ENCODE measurements at places on chromosomes 16 and 17.

GRCh38 chr17:81071761-81072741, 37.1 kb downstream of the BAIAP2 start:
- ATAC-seq: no peak

GRCh38 chr17:10264051-10264450, 65.6 kb upstream of the GAS7 start:
- no peak for ATAC-seq

GRCh38 chr16:6797223-6797622, 535.4 kb upstream of the RBFOX1 start:
- no peak for ATAC-seq

DNA sequence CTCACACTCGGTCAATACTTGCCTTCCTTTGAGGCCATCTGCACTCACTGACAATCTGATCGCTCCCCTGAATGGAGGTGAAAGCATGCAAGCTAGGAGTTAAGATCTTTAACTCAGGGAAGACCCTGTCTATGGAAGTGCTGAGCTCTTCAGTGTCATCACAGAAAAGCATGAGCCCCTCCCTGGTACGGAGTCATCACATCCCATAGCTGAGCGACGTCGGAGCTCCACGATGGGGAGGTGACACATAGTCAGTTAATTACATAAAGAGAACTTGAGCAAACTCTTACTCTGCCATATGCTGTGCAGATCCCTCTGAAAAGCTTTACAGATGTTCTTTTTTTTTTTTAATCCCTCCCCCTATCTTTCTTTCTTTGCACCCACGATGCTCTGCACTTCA, 463.2 kb downstream of the WWOX start:
- no peak for ATAC-seq

GRCh38 chr16:75042426-75043174, 43.8 kb downstream of the ZNRF1 start:
- no peak for ATAC-seq

GRCh38 chr16:48522041-48522440, 87.9 kb downstream of the N4BP1 start:
- ATAC-seq: no peak

DNA sequence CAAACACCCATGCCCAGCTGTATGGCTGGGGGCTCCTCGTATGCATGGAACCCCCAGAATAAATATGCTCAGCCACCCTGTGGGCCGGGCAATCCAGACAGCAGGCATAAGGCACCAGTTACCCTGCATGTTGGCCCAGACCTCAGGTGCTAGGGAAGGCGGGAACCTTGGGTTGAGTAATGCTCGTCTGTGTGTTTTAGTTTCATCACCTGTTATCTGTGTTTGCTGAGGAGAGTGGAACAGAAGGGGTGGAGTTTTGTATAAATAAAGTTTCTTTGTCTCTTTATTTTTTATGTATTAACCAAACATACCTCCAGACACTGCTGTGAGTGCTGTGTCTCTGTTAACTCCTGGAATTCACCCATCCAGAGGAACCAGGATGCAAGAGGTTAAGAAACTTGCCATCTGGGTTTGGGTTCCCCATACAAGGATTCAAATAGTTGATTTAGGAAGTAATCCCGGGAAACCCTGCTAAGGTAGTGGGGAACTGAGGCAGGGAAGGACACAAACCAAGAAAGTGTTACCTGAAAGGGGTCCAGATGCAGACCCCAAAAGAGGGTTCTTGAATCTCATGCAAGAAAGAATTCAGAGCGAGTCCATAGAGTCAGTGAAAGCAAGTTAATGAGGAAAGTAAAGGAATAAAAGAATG, 37.4 kb upstream of the IL21R start:
- ATAC-seq: no peak

GRCh38 chr17:4375039-4375748, 8.7 kb upstream of the UBE2G1 start:
- ATAC-seq: peak; percentile 89

GRCh38 chr16:17476414-17477259, 5.9 kb upstream of the XYLT1 start:
- peak; percentile 42 for ATAC-seq

- ATAC-seq: no peak
These were observed 28.9 kb downstream of the IKZF3 start for GRCh38 chr17:39835038-39835786.

- no peak for ATAC-seq
These were observed 11.9 kb downstream of the ABCC12 start for GRCh38 chr16:48143812-48144368.

DNA sequence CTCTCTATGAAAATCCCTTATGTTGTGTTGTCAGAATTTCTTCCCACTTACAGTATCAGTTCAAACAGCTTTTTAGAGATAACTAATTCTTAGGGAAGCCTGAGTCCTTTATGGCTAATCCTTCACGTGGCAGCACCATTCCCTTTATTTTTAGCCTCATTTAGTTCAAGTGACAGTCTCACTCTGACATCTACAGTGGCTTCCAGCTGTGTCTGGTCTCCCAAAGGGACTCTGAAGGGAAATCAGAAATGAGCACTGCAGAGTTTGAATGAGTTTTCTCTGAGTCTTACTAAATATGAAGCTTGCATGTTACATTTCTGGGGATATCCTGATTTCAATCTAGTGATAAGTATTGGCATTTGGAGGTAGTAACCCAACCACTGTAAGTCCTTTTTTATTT, 1104.1 kb downstream of the CDH11 start:
- ATAC-seq: no peak

- no peak for ATAC-seq
These were observed 19.5 kb downstream of the TOM1L2 start for GRCh38 chr17:17952691-17953090.

GRCh38 chr16:70753694-70754325, 47.1 kb downstream of the VAC14 start:
- no peak for ATAC-seq

DNA sequence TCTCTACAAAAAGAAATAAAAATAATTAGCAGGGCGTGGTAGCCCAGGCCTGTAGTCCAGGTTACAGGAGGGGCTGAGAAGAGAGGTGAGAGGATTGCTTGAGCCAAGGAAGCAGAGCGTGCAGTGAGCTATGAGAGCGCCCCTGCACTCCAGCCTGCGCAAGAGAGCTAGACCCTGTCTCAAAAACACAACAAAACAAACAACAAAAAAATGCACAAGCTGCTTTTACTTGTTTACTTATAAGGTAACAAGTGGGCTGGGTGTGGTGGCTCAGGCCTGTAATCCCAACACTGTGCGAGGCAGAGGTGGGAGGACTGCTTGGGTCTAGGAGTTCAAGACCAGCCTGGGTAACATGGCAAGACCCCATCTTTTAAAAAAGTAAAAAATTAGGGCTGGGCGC, 1.7 kb downstream of the CYTH1 start:
- ATAC-seq: no peak

GRCh38 chr17:55527540-55528118, 16.4 kb upstream of the SMIM36 start:
- no peak for ATAC-seq

DNA sequence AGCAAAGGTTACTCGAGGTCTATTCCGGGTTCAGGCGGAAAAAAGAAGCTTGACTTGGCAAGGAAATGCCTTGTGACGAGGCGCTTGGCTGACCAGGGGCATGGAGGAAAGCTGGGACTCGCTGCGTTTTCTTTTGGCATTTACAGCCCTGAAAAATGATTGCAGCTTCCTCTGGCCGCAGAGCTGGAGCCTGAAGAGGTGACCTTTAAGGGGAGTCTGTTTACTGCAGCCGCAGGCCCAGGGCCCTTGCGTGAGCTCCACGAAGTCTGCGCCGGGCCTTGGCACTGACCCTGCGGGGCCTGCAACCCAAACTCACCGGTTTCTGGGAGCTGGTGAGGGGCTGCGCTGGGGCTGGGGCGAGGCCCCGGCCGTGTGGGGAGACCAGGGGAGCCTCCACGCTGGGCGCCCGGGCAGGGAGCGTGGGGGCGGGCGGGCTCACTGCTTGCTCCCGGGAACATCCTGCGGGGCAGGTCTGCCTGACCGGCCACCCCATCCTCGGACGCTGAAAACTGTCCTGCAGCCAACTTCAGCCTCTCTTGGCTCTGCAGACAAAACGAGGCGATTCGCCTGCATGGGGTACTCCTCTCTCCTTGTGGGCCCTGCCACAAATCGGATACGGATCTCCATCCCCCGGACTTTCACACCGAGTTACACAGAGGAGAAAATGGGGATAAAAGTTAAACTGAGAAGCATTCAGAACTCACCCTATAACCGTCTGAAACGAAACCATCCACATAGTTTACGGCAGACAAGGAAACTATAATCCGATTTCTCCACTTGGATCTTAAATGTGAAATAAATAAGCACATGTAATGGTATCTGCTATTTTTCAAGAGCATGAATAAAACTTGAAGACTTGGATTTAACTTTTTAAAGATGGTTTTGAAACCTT, 206.3 kb upstream of the FOXF1 start:
- ATAC-seq: no peak

DNA sequence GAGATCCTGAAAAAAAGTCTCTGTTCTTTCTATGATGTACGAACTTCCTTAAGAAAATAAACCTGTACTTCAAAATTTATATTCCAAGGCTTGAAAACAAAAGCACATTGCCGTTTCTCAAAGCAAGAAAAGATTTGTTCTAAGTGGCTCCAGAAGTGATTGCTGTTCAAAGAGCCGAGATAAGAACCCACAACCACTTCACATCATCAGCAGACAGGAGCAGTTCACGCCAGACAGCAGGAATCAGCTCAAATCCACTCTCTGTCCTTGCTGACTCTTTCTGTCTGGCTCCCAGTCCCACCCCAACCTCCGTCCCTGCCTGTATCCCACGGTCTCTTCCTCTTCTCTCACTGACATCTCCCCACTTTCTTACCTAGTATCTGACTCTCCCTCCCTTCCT, 85.0 kb upstream of the MYOCD start:
- ATAC-seq: no peak

- ATAC-seq: no peak
These were observed 4.2 kb downstream of the IRX3 start for GRCh38 chr16:54282202-54282927.

GRCh38 chr16:88634994-88635670, 3.2 kb upstream of the IL17C start:
- no peak for ATAC-seq

DNA sequence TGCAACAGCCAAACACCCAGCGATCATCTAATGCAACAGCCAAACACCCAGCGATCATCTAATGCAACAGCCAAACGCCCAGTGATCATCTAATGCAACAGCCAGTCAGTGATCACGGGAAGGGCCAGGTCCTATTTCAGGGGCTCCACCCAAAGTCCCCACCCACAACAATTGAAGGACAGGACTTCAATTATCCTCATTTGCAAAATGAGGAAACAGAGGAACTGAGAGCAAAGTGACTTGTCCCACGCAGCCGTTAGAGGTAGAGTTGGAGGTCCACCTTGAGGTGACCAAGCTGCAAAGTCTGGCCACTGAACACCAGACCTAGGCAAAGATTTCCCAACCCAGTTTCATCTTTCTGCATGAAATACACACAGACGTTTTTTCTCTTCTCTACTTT, 3.7 kb downstream of the ZG16B start:
- no peak for ATAC-seq

- no peak for ATAC-seq
These were observed 1.7 kb downstream of the RASD1 start for GRCh38 chr17:17494499-17494869.

- ATAC-seq: no peak
These were observed 6.9 kb downstream of the PHAF1 start for GRCh38 chr16:67116388-67117311.

- ATAC-seq: no peak
These were observed 90.0 kb downstream of the WSCD1 start for GRCh38 chr17:6160232-6160555.

DNA sequence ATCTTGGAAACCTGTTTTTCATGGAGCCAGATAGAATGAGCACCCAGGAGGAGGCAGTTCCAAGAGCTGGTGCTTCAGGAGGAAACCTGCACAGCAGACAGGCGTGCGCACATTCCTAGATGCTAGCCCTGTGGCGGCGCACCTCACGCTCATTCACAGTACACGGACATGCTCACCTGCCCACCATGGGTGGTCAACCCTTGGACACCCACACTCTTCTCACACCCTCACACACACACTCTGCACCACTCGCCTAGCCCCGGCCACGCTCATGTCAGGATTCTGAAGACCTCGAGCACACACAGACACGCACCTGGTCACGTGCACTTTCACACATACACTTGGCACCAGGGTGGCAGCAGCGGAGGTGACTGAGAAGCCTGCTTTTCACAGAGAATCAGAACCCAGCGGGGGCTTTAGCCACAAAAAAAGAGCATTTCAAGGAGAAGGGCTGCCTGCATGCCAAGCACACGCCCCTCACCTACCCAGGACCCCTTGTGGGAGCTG, 28.6 kb downstream of the RAI1 start:
- no peak for ATAC-seq

GRCh38 chr16:54651440-54652195, 279.0 kb upstream of the IRX5 start:
- no peak for ATAC-seq

GRCh38 chr16:57667526-57668262, 412 bp upstream of the ADGRG3 start:
- no peak for ATAC-seq

GRCh38 chr16:53855056-53855455, 151.1 kb downstream of the FTO start:
- ATAC-seq: no peak

- no peak for ATAC-seq
These were observed 119.6 kb downstream of the CDH11 start for GRCh38 chr16:65002265-65002664.

DNA sequence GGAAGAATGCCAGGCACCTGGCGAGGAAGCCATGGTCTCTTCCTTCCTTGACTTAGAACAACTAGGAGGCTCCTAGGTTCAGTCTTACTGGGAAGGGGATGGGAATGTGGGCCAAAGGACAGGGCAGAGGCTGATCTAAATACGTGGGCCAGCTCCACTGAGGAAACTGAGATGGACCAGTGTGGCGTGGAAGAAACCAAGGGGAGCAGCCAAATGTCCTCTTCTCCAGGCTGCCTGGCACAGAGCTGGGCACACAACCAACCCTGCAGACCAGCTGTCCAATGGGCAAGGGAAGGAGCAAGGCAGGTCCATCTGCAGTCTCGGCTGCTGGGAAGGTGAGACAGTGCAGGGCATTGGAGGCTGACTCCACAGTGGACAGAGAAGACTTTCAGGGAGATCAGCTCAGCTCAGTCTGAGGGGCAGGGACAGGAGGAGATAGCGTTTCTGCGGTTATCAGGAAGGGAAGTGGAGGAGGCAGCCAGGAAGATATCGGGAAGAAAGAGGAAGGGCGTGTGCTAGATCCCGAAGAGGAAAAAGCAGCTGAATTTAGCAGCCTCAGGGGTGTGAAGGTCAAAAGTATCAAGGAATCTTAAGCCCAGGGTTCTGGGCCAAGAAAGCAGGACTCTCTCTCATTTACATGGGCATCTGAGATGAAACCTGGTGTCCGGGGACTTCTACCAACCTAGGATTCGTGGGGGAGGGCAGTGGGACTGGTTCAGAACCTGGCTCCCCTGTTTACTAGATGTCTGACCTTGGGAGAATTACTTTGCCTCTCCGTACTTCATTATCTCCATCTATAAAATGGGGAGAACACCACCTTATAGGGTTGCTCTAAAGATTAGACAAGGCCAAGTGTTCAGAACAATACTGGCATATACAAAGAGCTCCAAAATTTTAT, 1.8 kb downstream of the KIFC3 start:
- no peak for ATAC-seq

Data from activated CD4-positive, CD25-positive, alpha-beta regulatory T cell treated with anti-CD3 and anti-CD28 coated beads, Interleukin-2, amount 50 U/mL, for 24 hours (primary cell).